ENCODE measurements at places on chromosomes 3 and 15.
A peak's percentile ranks its signal among the peaks of the same experiment; 100 is the strongest.

- H3K4me3 ChIP-seq: no peak overlapping the region
- H3K36me3 ChIP-seq: peaks cover 5% of the 10 kb centered on the region
- no peaks in the 10 kb centered on the region for H3K27me3 ChIP-seq
- peaks cover 4% of the 10 kb centered on the region for H3K4me1 ChIP-seq
These were observed 6.9 kb downstream of the RPL15 start for GRCh38 chr3:23923786-23924185.

GRCh38 chr3:148175214-148175613, 522.5 kb upstream of the AGTR1 start:
- no peak for DNase-seq
- H3K36me3 ChIP-seq: no peaks in the 10 kb centered on the region
- H3K4me3 ChIP-seq: no peak overlapping the region

DNA sequence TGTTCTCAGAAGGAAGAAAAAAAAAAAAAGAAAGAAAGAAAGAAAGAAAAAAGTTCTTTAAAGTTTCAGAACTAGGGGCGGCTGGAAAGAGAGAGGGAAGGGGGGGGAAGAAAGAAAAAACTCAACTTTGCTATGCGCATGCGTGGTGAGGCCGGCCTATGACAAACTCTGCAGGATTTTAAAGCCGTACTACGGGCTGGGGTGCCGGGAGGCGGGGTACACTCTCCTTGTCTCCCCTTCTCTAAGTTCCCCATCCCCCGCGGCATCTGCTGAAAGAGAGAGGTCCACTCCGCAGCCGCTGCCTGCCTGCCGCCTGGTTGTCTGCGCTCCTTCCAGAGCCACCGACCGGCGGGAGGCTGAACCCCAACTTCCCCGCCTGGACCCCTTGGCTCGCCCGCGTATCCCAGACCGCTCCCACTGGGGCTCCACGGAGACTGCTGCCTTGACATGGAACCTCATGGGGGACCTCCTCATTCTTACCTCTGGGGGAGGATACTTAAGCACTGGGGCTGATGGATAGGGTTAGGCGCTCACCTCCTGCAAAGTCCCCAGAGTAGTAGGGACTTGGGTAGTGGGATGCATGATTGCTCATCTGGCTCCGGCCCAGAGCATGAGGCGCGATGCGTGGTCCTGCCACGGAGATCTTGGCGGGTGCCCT, 1.4 kb upstream of the WNT5A start:
- H3K4me1 ChIP-seq: peaks cover 14% of the 10 kb centered on the region
- peaks cover 65% of the 10 kb centered on the region for H3K27me3 ChIP-seq
- H3K27ac ChIP-seq: no peak overlapping the region
- peak overlapping the region; percentile 71 for H3K4me3 ChIP-seq
- H3K36me3 ChIP-seq: no peaks in the 10 kb centered on the region

DNA sequence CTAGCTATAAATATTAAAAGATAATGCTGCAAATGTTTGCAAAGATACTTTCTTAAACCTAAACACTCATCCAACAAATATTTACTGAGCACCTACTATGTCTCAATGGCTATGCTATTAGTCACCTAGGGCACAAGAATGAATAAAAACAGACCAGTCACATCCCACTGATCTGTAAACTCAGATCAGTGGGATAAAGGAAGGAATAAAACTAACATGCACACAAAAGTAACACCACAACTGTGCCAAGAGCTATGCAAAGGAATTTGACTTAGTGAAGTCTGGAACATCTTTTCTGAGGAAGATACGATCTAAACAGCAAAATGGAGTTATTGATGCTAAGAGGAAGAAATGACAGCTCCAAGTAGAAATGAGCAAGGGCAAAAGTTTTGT, 56.6 kb downstream of the CBLB start:
- H3K4me1 ChIP-seq: peaks cover 5% of the 10 kb centered on the region
- no peak overlapping the region for H3K27ac ChIP-seq
- no peak for DNase-seq
- no peak overlapping the region for H3K4me3 ChIP-seq
- H3K27me3 ChIP-seq: no peaks in the 10 kb centered on the region
- H3K36me3 ChIP-seq: no peaks in the 10 kb centered on the region

- no peak overlapping the region for H3K4me3 ChIP-seq
- no peak overlapping the region for H3K27ac ChIP-seq
- no peaks in the 10 kb centered on the region for H3K36me3 ChIP-seq
- H3K27me3 ChIP-seq: peaks cover 12% of the 10 kb centered on the region
- no peak for DNase-seq
- no peaks in the 10 kb centered on the region for H3K4me1 ChIP-seq
These were observed 10.9 kb downstream of the SCG3 start for GRCh38 chr15:51692154-51692553.

All from endothelial cell of umbilical vein (primary cell).